GM23248 (cell line): ENCODE measurements at places on chromosomes 12 and 14. TPM values are rescaled to one million over a fixed set of nuclear protein-coding genes. Genes with fewer than 3 reads are reported as not detected.
A peak's percentile ranks its signal among the peaks of the same experiment; 100 is the strongest.

DNA sequence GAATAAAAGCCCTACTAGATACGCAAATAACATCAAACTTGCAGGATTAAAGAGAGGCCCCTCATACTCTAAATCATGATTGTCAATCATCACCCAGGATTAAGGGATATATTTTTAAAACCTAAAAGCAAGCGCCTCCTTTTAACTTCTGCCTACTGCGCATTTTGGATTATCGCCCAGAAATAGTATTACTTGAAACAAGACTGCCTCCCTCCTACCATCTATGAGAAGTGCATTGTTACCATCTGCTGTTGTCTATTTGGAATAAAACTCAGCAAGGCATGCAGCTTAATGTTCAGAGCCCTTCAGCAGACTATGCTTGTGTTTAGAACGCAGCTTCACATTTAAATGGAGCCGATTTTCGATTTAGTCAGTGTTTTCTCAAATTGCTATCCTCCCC is 79.6 kb downstream of the EXOC5 start:
- DNase-seq, result peak; percentile 45

DNA sequence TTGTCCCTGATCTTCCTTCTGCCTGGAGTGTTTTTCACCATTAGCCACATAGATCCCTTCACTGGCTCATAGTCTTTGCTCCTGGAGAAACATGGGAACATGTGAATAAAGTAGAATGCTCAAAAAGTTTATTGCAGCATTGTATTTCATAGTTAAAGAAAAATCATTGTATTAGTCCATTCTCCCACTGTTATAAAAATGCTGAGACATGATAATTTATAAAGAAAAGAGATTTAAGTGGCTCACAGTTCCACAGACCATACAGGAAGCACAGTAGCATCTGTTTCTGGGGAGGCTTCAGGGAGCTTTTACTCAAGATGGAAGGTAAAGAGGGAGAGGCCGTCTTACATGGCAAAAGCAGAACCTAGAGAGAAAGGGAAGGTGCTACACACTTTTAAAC is 238.3 kb upstream of the OR4E1 start:
- no peak for DNase-seq

GRCh38 chr12:108616941-108617858 is 16.5 kb downstream of the SELPLG start:
- no peak for DNase-seq

- DNase-seq, result no peak
Observed at GRCh38 chr14:97866664-97867063, 1069.5 kb downstream of the VRK1 start.

- no peak for DNase-seq
Observed at GRCh38 chr12:30863839-30864238, 62.7 kb upstream of the TSPAN11 start.

GRCh38 chr12:132695431-132695830 is 8.0 kb downstream of the PXMP2 start:
- DNase-seq, result no peak

DNA sequence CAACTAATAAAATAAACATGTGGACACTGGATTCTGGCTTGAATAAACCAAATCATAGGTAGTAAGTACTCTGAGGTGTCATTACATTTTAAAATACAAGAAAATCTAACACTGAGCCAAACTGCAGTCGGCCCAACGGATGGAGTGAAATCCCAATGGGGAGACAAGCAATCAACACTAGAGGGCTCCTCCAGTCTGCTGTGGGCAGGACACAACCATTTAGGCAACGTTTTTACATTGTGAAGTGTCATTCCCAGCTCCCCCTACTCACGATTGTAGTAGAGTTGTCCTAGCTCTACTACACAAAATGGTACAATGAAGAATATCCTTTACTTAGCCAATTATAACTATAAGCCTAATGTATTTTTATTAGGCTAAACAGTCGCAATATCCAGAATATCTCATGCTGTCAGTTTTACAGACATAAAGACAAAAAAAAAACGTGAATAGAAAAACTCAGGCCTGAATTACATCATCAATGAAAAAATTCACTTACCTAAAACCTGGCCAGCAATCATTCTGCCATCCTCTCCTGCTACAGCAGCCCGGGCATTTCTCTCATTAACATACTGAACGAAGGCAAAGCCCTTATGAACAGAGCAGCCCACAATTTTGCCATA is 35.7 kb downstream of the HNRNPC start:
- DNase-seq, result peak; percentile 48

The CNOT2 gene
- 72.0 and 74.3 TPM in 2 replicates for total RNA-seq

The OR6C70 gene
- total RNA-seq, result not detected in 2 replicates

- no peak for DNase-seq
Observed at GRCh38 chr12:93831374-93831773, 154.2 kb downstream of the CRADD start.
